Glutamatergic neuron (in vitro differentiated cells): ENCODE measurements at places on chromosomes 12 and 14.

DNA sequence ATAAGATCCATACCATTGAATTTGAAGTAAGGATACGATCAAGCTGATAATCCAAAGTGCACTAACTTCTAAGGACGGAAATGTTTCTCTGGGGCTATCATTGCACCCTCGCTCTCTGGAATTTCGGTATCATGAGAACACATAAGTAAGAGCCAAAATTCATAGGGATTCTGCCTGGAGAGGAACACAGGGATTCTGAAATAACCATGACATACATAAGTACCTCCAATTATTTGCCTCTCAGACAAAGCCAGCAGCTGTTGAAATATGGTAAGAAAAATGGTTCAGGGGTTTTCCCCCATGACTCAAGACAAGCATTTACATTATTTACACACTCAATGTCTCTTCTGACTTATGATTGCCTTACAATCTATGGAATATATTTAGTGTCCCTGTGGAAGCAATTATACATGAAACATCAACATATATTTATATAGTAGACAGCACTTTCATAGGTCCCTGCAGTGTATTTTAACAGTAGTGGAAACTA is 1123.6 kb upstream of the SEL1L start:
- H3K27me3 ChIP-seq, result no peaks in the 10 kb centered on the region
- no peaks in the 10 kb centered on the region for H3K4me1 ChIP-seq
- DNase-seq, result no peak
- no peaks in the 10 kb centered on the region for H3K36me3 ChIP-seq
- no peak overlapping the region for H3K27ac ChIP-seq

DNA sequence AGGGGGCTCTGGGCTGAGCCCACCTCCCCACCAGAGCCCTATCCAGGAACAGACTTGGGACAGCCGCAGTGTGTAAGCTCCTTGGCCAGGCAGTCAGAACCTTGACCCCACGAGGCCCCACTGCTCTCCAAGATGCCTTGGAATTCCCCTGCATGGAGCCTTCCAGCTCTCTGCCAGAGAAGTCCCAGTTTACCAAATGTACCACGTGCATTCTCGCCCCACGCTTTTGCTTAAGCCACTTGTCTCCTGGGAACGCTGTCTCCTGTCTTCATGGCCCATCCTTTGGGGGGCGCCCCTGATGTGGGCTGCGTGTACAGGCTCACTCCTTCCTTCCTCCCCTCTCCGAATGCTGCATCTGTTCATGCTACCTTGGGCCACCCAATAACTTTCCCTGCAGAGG is 7.9 kb downstream of the FAIM2 start:
- H3K27ac ChIP-seq, result no peak overlapping the region
- peaks cover 23% of the 10 kb centered on the region for H3K27me3 ChIP-seq
- H3K4me3 ChIP-seq, result no peak overlapping the region
- H3K36me3 ChIP-seq, result no peaks in the 10 kb centered on the region
- no peak for DNase-seq

- H3K4me3 ChIP-seq, result peak overlapping the region; percentile 2
- H3K27me3 ChIP-seq, result peaks cover 1% of the 10 kb centered on the region
- no peaks in the 10 kb centered on the region for H3K36me3 ChIP-seq
- peak; percentile 58 for DNase-seq
- H3K27ac ChIP-seq, result no peak overlapping the region
These were observed 157.3 kb upstream of the PLXNC1 start for GRCh38 chr12:93990832-93991803.

DNA sequence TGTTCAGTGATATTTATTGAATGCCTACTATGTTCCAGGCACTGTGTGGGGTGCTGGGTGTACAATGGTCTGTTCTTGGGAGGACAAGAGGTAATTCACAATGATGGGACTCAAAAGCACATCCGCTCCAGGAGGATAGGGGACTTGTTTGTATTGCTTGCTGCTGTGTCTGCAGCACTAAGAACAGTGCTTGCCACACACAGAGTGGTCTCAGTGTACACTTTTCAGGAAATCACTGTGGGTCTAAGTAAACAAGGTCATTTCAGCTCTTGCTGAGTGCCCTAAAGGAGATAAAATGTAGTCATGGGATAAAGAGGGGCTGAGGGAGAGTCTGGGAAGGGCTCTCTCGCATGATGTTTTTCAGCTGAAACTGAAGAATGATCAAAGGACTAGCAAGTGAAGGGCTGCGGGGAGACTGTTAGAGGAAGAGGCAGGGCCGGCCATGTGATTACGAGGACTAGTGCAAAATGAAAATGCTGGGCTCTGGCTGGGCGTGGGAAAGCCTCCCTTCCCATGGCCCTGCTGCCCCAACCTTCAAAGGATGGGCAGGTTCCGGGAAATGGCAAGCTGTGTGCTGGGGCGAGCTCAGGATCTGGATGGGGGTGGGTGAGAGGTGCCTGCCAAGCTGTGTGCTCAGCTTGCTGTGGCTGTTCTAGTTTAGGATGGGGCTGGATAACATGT is 39.1 kb downstream of the ADCK1 start:
- no peaks in the 10 kb centered on the region for H3K36me3 ChIP-seq
- no peak for DNase-seq
- no peak overlapping the region for H3K27ac ChIP-seq
- no peak overlapping the region for H3K4me3 ChIP-seq
- no peaks in the 10 kb centered on the region for H3K27me3 ChIP-seq

- peak overlapping the region; percentile 30 for H3K4me3 ChIP-seq
- peaks cover 9% of the 10 kb centered on the region for H3K36me3 ChIP-seq
- H3K27me3 ChIP-seq, result peaks cover 2% of the 10 kb centered on the region
- peak overlapping the region; percentile 66 for H3K27ac ChIP-seq
These were observed 25.2 kb downstream of the SLC25A47 start for GRCh38 chr14:100348253-100348729.

DNA sequence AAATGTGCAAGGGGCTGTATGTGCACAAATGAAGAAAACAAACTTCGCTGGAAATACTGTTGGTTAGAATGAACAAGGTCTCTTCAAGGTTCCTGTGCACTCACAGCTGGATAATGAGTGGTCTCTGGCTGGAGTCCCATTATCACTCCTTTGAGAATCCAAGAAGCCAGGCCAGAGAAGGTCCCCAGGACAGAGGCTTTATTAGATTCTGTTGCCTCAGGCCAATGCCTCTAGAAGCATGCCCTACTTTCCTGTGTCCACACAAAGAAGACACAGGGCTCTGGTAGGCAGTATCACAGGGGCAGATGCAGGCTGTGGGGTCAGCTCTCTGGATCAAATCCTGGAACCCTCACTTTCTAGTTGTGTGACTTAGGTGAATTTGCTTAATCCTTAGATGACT is 384.7 kb downstream of the GRIN2B start:
- H3K4me3 ChIP-seq, result no peak overlapping the region
- no peaks in the 10 kb centered on the region for H3K36me3 ChIP-seq
- no peak overlapping the region for H3K27ac ChIP-seq
- H3K27me3 ChIP-seq, result peaks cover 3% of the 10 kb centered on the region
- DNase-seq, result no peak

DNA sequence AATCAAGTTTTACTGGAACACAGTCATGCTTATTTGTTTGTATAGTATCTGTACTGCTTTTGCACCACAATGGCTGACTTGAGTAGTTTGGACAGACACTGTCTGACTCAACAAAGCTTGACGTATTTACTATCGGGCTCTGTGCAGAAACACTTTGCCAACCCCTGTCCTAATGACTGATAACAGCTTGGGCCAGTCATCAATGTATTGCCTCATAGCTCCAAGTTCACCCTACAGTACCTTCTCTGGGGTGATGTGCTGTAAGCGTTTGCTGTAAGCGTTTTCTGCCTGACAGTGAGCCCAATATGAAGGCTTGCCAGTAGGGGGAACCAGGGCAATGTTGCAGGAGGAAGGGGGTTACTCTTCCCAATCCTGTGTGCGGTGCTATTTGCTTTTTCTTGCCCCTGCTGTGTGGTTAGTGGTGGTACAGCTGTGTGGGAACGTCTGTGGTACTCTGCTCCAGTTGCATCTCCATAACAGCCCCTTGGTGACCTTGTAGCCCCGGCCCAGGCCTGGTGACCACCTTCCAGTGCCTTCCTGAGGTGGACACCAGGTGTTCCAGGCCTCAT is 5.4 kb upstream of the CCDC177 start:
- H3K27ac ChIP-seq, result no peak overlapping the region
- DNase-seq, result peak; percentile 58
- peaks cover 8% of the 10 kb centered on the region for H3K36me3 ChIP-seq
- peaks cover 5% of the 10 kb centered on the region for H3K4me1 ChIP-seq
- peaks cover 13% of the 10 kb centered on the region for H3K27me3 ChIP-seq
- H3K4me3 ChIP-seq, result no peak overlapping the region

GRCh38 chr12:132071040-132071810 is 72.9 kb downstream of the DDX51 start:
- peaks cover 7% of the 10 kb centered on the region for H3K36me3 ChIP-seq
- no peak for DNase-seq
- no peak overlapping the region for H3K4me3 ChIP-seq
- no peak overlapping the region for H3K27ac ChIP-seq
- peaks cover 2% of the 10 kb centered on the region for H3K27me3 ChIP-seq

DNA sequence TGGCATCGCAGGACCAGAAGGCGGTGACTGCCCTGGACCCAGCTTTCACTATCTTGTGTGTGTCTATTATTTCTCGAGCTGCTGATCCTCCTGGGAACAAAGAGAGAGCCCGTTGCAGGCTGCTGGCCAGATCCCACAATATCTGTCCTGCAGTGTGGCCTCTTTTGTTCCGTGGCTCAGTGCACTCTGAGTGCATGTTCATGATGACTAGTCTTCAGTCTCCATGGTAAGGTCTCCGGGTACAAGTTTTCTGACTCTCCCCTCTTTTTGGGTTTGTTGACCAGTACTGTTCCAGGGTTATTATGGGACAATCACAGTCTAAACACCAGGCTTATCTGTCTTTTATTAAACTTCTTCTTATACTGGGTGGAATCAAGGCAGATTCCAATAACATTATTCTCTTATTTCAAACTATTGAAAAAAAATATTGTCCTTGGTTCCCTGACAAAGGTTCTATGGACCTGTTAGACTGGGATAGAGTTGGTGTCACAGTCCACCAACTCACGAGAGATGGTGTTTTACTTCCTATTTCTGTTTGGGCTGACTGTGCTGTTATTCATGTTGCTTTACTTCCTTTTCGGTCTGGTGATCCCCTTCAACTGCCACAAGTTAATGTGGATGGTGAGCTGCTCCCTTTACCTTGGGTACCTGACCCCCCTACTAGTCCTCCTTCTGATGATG is 192.9 kb upstream of the ALG10B start:
- H3K27me3 ChIP-seq, result peaks cover 2% of the 10 kb centered on the region
- H3K36me3 ChIP-seq, result peaks cover 16% of the 10 kb centered on the region

DNA sequence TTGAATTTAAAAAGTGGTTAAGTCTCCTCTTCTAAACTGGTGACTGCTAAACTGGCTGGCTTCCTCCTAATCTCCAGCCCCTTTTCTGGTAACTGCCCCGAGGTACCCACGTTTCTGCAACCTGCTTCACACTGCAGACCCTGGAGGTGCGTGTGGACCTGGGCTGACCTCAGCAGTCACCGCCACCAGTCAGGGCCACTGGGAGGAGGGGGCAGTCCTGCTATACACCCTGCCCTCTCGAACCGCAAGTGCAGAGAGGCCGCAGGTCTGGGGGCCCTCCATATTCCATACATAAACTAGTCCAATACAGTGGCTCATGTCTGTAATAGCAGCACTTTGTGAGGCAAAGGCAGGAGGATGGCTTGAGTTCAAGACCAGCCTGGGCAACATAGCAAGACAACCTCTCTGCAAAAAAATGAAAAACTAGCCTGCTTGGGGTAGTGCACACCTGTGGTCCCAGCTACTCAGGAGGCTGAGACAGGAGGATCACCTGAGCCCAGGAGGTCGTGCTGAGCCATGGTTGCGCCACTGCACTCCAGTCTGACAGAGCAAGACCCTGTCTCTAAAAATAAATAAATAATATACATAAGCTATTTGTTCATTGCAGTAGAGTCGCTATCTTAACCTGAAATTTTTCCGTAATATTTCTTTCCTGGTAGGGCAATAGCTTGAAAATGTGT is 25.6 kb downstream of the VPS37B start:
- peak overlapping the region; percentile 6 for H3K4me3 ChIP-seq
- H3K4me1 ChIP-seq, result peaks cover 26% of the 10 kb centered on the region
- DNase-seq, result no peak

- DNase-seq, result no peak
- H3K4me3 ChIP-seq, result no peak overlapping the region
- H3K36me3 ChIP-seq, result peaks cover 5% of the 10 kb centered on the region
- H3K27ac ChIP-seq, result peak overlapping the region; percentile 29
- peaks cover 21% of the 10 kb centered on the region for H3K4me1 ChIP-seq
- H3K27me3 ChIP-seq, result peaks cover 5% of the 10 kb centered on the region
These were observed 69.7 kb downstream of the WDR20 start for GRCh38 chr14:102209224-102209966.

DNA sequence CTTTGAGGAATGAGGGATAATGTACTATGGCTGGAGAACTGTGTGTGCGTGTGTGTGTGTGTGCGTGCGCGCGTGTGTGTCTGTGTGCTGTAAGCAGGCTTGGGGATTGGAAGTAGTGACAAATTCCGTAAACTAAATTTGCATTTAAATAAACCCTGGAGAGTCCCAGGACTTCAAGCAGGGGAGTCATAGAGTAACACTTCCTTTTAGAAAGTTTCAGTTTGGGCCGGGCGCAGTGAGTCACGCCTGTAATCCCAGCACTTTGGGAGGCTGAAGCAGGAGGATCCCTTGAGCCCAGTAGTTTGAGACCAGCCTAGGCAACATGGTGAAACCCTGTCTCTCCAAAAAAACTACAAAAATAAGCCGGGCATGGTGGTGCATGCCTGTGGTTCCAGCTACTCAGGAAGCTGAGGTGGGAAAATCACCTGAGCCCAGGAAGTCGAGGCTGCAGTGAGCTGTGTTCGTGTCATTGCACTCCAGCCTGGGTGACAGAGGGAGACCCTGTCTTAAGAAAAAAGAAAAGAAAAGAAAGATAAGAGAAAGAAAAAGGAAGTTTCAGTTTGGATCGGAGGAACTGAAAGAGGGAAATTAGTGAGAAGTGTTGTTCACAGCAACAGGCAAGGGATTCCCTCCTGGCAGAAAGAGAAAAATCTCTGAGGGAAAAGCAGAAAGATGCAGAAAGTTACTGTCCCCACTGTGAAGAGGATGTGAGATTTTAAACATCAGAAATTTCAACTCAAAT is 222.7 kb upstream of the SOX5 start:
- H3K27ac ChIP-seq, result no peak overlapping the region
- H3K4me3 ChIP-seq, result no peak overlapping the region
- no peaks in the 10 kb centered on the region for H3K27me3 ChIP-seq
- no peaks in the 10 kb centered on the region for H3K36me3 ChIP-seq
- peaks cover 4% of the 10 kb centered on the region for H3K4me1 ChIP-seq

GRCh38 chr12:72148709-72149108 is 123.5 kb upstream of the TRHDE start:
- H3K4me1 ChIP-seq, result peaks cover 2% of the 10 kb centered on the region
- no peak overlapping the region for H3K4me3 ChIP-seq
- DNase-seq, result no peak
- no peak overlapping the region for H3K27ac ChIP-seq

DNA sequence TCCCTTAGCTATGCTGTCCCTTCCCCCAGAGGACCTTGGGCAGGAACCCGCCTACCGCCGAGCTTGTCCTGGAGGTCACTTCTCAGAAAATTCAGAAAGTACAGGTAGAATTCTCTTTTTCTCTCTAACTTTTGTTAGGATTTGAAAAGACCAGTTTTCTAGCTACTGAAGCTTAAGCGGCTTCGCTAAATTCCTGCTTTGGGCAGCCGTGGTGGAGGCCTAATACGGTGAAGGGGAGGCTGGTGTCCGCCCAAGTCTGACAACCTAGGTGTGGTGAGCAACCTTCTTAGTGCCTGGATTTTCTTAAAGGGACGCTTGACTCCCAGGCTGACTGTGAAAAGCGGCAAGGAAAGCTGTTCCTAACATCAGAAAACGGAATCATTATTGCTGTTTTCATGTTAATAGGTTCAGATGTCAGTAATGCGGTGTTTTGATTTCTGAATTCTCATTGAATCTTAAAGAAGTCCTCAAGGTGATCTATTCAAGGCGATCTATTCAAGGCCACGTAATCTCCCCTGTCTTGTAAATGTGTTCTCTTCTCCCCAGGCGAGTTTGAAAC is 835 bp downstream of the FGD4 start:
- no peak for DNase-seq
- no peaks in the 10 kb centered on the region for H3K27me3 ChIP-seq
- H3K4me1 ChIP-seq, result no peaks in the 10 kb centered on the region
- H3K27ac ChIP-seq, result no peak overlapping the region
- H3K4me3 ChIP-seq, result peak overlapping the region; percentile 75
